ENCODE measurements at places on chromosomes 3 and 15.

DNA sequence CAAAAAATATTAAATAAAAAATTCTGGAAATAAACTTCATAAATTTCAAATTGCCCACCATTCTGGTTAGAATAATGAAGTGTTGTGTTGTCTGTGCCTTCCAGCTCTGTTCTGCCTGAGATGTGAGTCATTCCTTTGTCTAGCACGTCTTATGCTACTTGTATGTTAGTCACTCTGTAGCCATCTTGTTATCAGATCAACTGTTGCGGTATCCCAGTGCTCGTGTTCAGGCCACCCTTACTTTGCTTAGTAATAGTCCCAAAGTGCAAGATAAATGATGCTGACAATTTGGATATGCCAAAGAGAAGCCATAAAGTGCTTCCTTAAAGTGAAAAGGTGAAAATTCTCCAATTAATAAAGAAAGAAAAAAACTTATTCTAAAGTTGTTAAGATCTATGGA is 527.5 kb downstream of the NAALADL2 start:
- no peak for DNase-seq

DNA sequence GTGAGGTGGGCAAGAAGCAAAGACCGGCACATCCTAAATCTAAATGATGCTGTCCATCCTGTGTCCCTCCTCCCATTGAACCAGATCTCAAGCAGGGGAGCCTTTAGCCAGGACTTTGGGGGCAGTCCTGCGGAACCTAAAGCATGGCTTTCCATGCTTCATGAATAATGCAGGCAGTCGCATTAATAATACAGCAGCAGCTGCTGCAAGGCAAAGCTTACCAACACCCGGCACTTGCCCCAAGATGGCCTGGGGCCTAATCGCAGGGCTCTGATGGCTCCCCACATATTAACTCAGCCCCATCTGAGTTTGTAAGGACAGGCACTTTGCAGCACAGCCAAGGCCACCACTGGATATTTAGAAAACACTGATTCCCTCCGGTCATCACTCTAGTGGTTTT is 114.4 kb downstream of the NTRK3 start:
- no peak for DNase-seq

GRCh38 chr3:178671791-178672190 is 135.6 kb downstream of the KCNMB2 start:
- DNase-seq = no peak

GRCh38 chr3:132661101-132661500 is 972 bp downstream of the UBA5 start:
- DNase-seq = no peak

DNA sequence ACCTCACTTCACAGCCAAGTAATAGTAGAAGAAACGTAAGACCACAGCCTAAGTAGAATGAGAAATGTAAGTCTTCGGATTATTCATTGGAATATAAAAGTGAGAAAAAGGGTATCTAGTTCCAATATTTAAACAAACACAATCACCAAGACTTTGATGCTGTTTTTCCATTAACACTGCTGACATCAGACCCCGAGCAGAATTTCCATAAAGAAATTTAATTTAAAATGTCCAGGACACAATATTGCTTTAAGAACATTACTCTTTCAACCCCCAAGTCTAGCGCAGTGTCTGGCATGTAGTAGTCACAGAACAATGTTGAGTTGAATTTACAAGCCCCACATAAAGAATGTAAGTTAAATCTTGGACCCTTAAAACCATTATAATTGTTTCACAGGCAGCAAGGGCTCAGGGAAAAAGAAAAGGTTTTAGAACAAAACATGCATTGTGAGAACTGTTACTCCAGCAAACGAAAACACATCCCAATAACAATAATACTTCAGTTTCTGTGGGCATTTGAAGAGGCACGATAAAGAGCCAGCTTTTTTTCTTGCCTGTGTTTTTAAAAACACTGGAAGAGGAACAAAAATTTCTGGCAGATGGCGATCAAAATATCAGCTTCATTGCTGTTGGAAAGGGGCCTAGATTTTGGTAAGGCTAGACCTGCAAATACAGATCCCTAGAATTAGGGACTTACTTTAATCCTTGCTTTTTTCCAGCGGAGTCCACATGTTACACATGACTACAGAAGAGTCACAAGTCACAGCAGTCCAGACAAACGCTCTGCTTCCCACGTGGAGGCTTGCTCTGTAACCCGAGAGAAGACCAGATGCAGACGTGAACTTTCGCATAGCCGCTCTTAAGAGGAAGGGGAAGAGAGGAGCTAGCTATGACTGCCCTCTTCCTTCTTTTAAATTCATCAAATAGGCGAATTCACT is 77.9 kb upstream of the IGSF10 start:
- no peak for DNase-seq

DNA sequence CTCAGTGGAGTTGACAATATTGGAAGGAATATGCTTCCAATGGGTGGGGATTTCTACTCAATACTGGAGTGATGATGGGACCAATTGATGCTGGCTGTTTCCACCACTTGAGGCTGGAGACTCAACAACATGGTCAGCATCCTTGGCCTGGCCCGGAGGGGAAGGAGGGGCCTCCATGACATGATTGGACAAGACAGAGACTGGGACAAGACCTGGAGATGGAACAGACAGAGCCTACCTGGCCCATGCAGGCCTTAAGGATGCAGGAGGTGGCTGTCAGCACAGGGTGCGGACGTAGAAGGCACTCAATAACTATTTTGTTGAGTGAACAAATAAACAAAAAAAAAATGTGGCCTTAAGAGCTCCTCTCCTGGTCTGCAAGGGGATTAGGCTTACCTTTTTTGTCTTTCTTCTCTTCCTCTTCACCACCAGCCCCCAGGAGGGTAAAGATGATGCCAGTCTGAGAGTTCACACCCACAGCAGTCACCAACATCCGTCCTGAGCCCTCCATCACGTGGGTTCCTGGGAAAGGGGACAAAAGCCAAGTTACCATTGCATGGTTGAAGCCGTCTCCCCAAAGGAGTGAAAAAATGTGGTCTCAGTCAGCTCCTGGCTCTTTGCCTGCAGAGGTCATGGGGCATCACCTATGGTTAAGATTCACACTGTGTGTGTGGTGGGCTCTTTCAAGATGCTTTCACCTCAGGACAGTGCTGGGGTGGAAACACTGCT is 67.1 kb upstream of the SEC13 start:
- no peak for DNase-seq

- DNase-seq = no peak
Observed at GRCh38 chr3:86887876-86888275, 103.1 kb downstream of the VGLL3 start.

DNA sequence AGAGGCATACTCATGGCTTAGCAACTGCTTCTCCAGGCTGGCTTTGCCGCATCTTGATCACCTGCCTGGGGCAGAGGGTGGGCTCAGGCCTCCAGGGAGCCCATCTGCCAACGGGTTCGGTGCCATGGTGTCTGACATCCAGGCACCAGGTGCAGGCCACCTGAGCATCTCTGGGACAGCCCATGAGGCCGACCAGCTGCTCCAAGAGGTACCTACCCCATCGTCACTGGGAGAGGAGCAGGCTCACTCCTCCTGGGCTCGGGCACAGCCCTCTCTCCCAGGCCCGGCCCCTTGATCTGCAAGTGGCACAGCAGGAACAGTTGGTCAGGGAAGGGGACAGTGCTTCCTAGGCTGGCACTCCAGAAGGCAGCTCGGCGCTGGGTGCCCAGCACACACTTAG is 21.9 kb downstream of the TPRA1 start:
- DNase-seq = no peak

- DNase-seq = no peak
Observed at GRCh38 chr3:98600412-98601095, 7.1 kb upstream of the CPOX start.

GRCh38 chr15:32877252-32878019 is 159.6 kb downstream of the GREM1 start:
- no peak for DNase-seq

DNA sequence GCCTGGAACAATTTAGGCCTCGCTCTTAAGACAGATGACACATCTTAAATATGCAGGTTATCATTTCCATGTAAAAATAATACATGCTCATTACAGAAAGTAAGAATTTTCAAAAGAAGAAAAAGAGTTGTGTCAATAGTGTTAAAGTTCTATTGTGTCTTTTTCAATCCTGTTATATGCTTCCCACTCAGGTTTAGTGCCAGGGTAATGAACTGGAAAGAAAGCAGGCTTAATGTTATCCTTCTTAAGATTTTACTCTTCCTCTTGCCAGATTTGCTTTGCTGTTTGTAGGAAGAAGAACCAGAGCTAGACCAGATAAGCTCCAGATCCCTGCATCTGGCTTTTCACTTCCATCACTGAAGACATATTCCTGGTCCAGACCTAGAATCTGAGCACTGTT is 128.6 kb downstream of the TPRG1 start:
- DNase-seq = no peak

- no peak for DNase-seq
Observed at GRCh38 chr3:126005951-126006350, 37.0 kb downstream of the ROPN1B start.

- no peak for DNase-seq
Observed at GRCh38 chr15:90914305-90915080, 11.4 kb downstream of the MAN2A2 start.

- no peak for DNase-seq
Observed at GRCh38 chr3:127166501-127167065, 26.3 kb upstream of the PRR23E start.

- no peak for DNase-seq
Observed at GRCh38 chr3:158660711-158661110, 11.7 kb downstream of the LXN start.

- no peak for DNase-seq
Observed at GRCh38 chr3:12409684-12410596, 74.3 kb upstream of the TSEN2 start.

- DNase-seq = no peak
Observed at GRCh38 chr15:47460795-47461573, 256.3 kb upstream of the SEMA6D start.

- no peak for DNase-seq
Observed at GRCh38 chr15:80635953-80636352, 59.2 kb upstream of the ABHD17C start.

- no peak for DNase-seq
Observed at GRCh38 chr3:14218355-14218754, 39.7 kb downstream of the LSM3 start.

GRCh38 chr3:155946178-155946577 is 75.7 kb downstream of the GMPS start:
- DNase-seq = no peak

DNA sequence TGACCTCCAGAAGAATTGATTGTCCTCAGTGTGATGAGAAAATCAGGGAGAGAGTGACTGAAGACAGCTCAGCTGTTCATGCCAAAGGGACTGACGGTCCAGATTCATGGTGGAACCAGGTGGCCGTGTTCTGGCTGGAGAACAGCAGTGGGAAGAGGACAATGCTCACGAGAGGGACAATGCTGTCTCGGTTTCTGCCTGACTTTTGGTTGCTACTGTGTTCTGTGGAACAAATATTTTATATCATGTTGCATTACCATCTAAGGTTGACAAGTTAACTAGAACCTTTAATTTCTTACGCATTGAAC is 58.0 kb upstream of the ULK4 start:
- no peak for DNase-seq

DNA sequence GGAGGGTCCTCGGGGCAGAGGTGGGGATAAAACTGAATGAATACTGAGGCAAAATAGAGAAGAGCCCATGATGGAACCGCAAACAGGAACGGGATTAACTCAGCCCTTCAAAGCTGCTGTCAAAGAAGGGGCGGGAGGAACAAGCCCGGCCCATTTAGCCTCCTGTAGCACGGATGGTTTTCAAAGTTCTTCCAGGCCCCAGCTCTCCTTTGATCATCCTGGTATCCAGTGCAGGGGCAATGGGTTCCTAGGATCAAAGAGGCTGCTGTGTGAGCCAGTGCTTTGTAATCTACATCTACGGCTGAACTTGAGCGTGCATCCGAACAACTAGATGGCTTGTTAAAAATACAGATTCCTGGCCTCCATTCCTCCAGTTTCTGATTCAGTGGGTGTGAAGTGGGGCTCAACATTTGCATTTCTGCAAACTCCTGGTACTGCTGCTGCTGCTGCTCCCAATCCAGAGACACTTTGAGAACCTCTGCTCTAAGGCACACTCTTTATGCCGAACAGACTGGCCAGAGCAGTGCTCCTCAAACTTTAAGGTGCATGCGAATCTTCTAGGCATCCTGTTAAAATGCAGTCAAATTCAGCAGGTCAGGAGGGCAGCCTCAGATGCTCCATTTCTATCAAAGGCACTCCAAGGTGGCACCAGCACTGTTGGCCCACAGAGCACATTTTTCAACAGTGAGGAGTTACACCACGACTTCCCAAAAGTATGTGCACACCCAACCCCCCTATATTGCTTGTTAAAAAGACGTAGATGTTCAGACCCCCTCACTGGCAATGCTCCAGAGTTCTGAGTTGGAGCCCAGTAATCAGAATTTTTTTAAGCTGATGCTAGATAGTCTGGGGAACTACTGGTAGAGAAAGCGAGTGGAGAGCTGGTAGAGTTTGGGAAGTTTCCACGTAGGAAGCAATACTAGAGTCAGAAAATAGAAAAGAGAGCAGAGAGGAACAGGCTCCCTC is 5.6 kb downstream of the GALNT15 start:
- DNase-seq = no peak

DNA sequence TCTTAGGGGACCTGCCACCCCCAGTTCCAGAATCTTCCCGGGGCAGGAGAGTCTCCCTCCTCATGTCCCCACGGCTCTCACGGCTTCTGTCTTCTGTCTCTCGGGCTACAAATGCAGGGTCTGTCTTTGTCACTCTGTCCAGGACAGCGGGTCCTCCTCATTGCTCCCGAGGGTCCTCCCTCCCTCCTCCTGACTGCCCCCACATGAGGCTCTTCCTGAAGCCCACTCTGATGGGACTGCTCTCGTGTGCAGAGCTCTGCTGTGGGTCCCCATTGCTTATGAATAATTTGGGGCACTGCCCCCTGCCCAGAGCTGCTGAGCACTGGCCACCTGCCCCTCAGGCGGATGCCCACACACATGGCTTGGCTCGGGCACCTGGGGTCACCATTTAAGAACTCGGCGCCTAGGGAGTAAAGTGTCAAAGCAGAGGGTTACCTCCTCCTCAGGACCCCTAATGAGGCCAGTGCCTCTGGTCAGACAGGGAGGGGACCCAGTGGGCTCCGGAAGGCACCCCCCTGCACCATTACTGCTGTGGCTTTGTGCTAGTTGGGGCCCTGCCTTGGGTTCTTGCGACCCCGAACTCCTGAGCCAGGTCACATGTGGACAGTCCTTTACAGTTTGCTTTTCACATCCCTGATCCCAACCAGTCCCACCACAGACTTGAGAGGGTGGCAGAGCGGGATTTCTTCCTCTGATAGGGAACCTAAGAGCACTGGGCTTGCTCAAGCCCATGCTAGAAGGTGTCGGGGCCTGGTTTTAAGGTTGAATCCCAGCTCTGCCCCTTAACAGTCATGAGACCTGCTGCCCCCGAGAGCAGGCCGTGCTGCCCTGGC is 22.1 kb downstream of the HDAC11 start:
- DNase-seq = no peak

GRCh38 chr3:132346841-132347736 is 29.9 kb downstream of the ACP3 start:
- DNase-seq = no peak

DNA sequence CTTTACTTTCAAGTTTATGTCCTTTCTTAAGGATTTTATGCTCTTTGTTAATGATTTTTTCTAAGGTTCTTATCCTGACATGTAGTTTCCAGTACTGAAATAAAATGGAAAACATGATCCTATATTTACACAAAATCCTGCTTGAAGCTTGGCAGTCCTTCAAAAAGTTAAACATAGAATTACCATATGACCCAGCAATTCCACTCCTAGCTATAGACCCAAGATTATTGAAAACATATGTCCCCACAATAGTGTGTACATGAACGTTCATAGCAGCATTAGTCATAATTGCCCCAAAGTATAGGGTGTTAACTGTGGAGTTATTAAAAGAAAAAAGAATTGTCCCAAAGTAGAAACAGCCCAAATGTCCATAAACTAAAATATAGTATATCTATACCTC is 33.2 kb downstream of the ITGB5 start:
- no peak for DNase-seq

GRCh38 chr3:183265157-183265642 is 12.1 kb downstream of the B3GNT5 start:
- DNase-seq = no peak

Data from stimulated activated CD8-positive, alpha-beta memory T cell treated with anti-CD3 and anti-CD28 coated beads, Interleukin-7, amount 100 ng/mL, for 1 hour (primary cell).